HEK293T (cell line): ENCODE measurements at places on chromosomes 13 and 19.

- peak; percentile 86 for DNase-seq
These were observed 44.1 kb upstream of the RANBP3 start for GRCh38 chr19:6021878-6022569.

- no peak for DNase-seq
These were observed 29.2 kb downstream of the ZNF844 start for GRCh38 chr19:12093777-12094176.

DNA sequence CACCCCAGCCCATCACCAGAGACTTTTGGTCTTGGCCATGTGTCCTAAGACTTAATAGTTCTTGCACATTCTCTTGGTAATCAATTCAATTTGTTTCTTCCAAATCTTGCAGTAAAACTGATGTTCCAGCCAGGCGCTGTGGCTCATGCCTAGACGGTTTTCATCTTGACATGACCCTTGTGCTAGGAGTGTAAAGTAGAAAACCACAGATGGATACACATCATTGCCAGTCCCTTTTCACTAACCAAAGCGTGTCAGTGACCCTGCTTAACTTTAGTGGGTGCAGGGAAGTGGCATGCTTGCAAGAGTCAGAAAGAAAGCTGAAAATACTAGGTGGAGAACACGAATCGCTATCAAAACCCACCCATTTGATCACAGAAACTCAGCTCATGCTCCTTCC, 18.0 kb upstream of the CD70 start:
- no peak for DNase-seq

GRCh38 chr19:11203194-11204075, 6.1 kb upstream of the KANK2 start:
- peak; percentile 73 for DNase-seq

DNA sequence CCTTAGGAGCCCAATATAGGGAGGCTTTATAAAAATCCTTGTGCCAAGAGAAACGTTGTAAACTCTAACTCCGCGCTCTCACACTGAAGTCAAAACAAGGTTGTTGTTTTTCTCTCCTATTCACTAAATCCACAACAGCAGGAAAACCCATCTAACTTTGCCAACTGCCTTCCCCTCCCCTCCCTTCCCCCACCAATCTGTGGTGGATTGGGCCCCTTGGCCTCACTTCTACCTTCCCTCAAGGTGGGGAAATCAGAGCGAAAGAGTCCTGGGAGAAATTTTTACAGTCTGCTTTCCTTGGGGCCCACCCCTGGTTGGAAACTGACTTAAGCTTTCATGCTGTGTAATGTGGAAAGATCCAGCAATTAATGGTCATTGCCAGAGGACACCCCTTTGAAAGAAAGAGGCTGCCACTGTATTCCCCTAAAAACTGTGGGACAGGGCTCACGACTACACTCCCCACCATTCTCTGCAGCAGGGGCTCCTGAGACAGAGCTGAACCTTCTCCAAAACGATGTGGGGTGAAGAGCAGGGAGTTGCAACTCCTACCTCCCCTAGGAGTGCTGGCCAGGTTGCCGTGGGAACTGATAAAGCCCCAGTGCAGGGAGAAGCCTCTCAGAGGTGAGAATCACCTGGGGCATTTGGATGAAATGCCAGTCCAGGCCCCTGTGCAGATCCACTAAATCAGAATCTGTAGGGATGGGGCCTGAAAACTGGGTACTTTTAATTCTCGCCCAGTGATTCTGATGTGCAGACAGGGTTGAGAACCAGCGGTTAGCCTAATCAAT, 1.1 kb downstream of the DHRS12 start:
- DNase-seq = no peak

GRCh38 chr19:40133491-40133890, 42.7 kb upstream of the ZNF780A start:
- no peak for DNase-seq

- DNase-seq = no peak
These were observed 115.9 kb downstream of the RFC3 start for GRCh38 chr13:33933810-33934209.

DNA sequence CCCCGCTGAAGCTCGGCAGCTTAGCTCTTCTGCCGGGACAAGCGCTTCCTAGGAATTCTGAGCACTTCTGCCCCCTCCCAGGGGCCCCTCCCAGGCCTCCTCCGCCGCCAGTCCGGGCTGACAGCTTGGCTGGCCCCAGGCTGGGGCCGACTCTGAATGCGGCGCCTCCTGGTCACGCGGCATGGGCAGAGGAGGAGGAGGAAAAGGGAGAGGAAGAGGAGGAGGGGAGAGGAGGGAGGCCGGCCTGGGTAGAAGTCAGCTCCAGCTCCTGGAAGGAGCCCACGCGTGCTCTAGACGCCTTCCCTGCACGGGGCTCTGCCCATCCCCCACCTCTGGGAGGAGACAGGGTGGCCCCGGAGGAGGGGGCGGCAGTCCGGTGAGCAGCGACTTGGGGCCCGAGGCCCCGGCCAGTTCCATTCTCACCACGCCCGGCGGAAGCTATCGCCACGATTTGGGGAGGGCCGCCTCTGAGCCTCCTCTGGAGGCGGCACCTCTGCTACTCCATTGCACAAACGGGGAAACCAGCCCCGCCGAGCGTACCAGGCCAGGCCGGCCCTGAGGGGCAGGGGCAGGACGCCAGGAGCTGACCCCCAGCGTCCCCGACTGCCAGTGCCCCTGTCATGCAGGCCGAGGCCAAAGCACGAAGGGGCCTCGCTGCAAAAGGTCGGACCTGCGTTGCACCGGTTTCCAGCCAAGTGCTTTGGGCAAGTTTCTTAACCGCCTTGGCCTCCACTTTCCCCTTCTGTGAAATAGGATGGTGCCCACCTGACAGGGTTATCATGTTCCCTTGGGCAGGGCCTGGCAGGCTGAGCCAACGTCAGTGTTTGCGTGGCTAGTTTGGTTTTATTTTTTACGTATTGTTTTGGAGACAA, 31.6 kb downstream of the CCNE1 start:
- DNase-seq = no peak

DNA sequence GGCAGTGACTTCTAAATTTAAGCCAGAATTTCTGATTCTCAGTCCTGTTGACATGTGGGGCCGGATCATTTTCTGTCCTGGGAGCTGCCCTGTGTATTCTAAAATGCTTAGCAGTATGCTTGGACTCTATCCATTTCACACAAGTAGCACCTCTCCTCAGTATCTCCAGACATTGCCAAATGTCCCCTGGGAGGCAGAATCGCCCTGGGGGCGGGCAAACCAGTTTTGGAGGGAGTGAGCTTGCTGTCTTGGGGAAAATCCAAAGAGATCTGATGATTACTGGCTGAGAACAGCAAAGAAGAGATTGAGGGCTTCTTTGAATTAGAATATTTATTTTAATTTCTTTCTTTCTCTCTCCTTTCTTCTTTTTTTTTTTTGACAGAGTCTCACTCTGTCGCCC, 16.4 kb downstream of the VAV1 start:
- DNase-seq = no peak

GRCh38 chr19:42313096-42313839, at the start of gene TMEM145:
TSS of gene TMEM145 (plus strand) at chr19:42313309. CDS start at chr19:42313377, 68 bp downstream.
- peak; percentile 81 for DNase-seq

DNA sequence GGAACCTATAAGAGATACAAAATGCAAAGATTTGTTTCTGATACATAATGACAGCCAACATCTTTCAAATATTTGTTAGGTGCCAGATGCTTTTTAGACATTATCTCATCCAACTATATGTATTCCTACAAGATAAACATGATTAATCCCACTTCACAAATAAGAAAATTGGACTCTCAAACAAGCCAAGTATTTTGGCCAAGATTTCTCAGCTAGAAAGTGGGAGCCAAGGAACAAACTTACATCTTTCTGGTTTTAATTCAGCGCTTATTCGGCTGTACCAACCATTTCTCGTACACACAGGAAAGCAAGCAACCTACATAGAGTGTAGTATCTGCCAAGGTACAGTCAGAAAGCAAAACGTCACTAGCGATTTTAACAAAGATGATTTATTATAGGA, 85.7 kb upstream of the SERP2 start:
- no peak for DNase-seq

GRCh38 chr19:19451429-19452242, 46.2 kb downstream of the GATAD2A start:
- no peak for DNase-seq

GRCh38 chr19:33675501-33676124, 53.9 kb downstream of the CHST8 start:
- no peak for DNase-seq

- DNase-seq = no peak
These were observed 205.8 kb downstream of the GGACT start for GRCh38 chr13:100382785-100383184.

- no peak for DNase-seq
These were observed 31.2 kb downstream of the MPHOSPH8 start for GRCh38 chr13:19664481-19665230.

DNA sequence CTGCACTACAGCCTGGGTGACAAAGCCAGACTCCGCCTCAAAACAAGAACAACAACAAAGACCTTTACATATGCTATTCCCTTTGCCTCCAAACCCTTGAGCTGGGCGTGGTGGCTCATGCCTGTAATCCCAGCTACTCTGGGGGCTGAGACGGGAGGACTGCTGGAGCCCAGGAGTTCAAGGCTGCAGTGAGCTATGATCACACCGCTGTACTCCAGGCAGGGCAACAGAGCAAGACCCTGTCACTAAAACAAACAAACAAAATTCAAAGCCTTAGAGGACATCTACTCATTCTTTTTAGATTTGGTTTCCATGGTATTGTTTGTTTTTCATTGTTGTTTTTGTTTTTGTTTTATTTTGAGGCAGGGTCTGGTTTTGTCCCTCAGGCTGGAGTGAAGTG, 7.8 kb downstream of the ACER1 start:
- DNase-seq = no peak

DNA sequence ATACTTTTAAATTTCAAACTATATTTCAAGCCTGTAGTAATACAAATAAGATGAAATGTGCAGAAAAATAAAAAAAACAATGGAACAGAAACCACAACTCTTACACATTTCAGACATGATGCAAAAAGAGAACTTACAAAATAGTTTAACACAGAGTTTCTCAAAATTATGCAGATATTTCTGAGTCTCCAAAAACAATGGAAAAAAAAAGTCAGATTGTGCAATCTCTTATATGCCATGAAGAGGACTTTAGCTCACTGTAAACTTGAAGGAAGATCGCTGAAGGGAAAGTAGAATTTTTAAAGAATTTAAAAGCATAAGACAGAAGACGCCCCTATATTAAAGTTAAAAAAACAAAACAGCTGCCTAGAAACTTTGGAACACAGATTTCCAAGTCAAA, 20.4 kb downstream of the ZNF708 start:
- no peak for DNase-seq

GRCh38 chr13:111326621-111326965, 6.2 kb downstream of the TEX29 start:
- DNase-seq = no peak

GRCh38 chr19:4524808-4525562, 6.7 kb upstream of the PLIN4 start:
- peak; percentile 65 for DNase-seq

- peak; percentile 11 for DNase-seq
These were observed 17.0 kb upstream of the TMEM255B start for GRCh38 chr13:113742000-113742441.

DNA sequence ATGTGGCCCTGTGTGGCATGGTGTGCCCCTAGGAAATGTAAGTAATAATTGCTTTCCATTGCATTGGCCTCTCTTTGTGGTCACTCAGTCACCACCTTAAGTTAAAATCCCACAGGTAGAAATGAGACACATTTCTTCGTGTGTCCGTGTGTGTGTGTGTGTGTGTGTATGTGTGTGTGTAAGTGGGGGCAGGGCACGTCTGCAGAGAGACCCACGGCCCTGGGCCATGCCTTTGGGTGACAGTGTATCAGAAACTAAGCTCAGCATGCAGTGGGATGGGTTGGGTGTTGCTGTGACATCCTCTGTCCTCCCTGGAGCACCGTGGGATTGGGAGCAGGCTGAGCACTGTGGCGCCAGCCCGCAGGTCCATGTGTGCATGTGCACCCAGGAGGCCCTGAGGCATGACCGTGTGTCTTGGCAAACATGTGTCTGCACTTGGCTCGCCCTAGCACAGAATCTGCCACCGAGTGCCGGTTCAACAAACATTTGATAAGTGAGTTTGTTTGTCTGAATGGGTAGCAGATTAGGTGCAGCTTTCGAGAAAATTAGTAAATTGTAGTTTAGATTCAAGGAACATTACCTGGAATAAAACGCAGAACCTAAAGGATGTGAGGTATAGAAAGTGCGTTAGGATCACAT, 91.8 kb downstream of the WTIP start:
- DNase-seq = no peak

DNA sequence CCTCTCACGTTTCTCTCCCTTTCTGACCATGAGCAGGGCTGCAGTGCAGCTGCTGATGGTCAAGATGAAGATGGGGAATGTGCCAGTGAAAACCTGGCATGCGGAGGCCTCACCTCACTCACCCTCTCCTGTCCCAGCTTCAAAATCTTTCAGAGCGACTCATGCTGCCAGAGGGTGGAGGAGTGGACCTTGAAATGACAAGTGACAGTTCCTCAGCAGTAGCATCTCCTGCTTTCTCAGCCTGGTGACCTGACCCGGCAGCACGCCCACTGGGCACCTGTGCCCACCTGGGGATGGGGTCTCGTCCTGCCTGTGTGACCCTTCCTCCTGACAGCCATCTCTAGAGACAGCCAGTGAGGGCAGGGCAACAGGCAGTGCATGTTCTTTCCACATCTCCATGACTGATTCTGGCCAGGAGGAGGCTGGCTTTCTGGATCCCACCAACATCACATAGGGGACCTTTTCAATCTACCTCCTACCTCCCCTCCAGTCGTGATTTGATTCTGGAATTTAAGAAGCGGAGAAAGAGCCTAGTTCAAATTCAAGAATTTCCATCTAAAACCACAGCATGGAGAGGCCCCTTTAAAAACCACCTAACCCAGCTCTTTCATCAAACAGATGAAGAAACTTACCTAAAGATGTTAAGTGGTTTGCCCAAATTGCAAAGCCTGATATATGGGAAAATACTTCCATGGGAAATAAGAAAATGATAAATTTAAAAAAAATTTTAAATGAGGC, 45.8 kb downstream of the RFX2 start:
- no peak for DNase-seq

- DNase-seq = no peak
These were observed 90.6 kb downstream of the TNFSF13B start for GRCh38 chr13:108360139-108360538.

- peak; percentile 20 for DNase-seq
These were observed 7.9 kb downstream of the MLLT1 start for GRCh38 chr19:6271721-6272410.

GRCh38 chr19:54561840-54562239, 11.8 kb upstream of the LILRA2 start:
- no peak for DNase-seq
